ENCODE measurements at places on chromosomes 6 and 20. TPM values are rescaled to one million over a fixed set of nuclear protein-coding genes. Genes with fewer than 3 reads are reported as not detected.

The IFNGR1 gene
- total RNA-seq: 50.0 TPM

The GRM1 gene
- not detected for total RNA-seq

The CFB gene
- total RNA-seq: 5.6 TPM

The FAM209B gene
- total RNA-seq: not detected

The ARFGEF3 gene
- 1.7 TPM for total RNA-seq

The GATA5 gene
- 0.50 TPM for total RNA-seq

The SMOC2 gene
- not detected for total RNA-seq

The ZSWIM3 gene
- total RNA-seq: 4.9 TPM

The SCUBE3 gene
- total RNA-seq: 58.5 TPM

The SMLR1 gene
- not detected for total RNA-seq

The ZNF311 gene
- 1.7 TPM for total RNA-seq

The SLC26A8 gene
- total RNA-seq: not detected

The VSX1 gene
- total RNA-seq: not detected

The ULBP3 gene
- total RNA-seq: 9.9 TPM

The NOP56 gene
- total RNA-seq: 205 TPM

The ULBP1 gene
- total RNA-seq: 0.12 TPM

The EPB41L1 gene
- total RNA-seq: 24.7 TPM

The MYH7B gene
- total RNA-seq: 0.33 TPM

The ECT2L gene
- not detected for total RNA-seq

The SPTLC3 gene
- 4.0 TPM for total RNA-seq

The PRDM13 gene
- total RNA-seq: under 0.01 TPM

The LAMA2 gene
- 58.3 TPM for total RNA-seq

The SLC17A3 gene
- total RNA-seq: not detected

The KCNQ2 gene
- total RNA-seq: not detected

The OR2H2 gene
- not detected for total RNA-seq

The SLC29A1 gene
- 11.4 TPM for total RNA-seq

The TRIM15 gene
- total RNA-seq: not detected

The NMBR gene
- 0.11 TPM for total RNA-seq

The IBTK gene
- 67.3 TPM for total RNA-seq

The SEL1L2 gene
- total RNA-seq: not detected

The DSE gene
- total RNA-seq: 76.7 TPM

The CRISP2 gene
- total RNA-seq: not detected

The POM121L2 gene
- total RNA-seq: not detected

The RAET1L gene
- not detected for total RNA-seq

The FAM217A gene
- total RNA-seq: not detected

The FRK gene
- total RNA-seq: 0.33 TPM

The HLA-DRB5 gene
- not detected for total RNA-seq

The TULP4 gene
- total RNA-seq: 133 TPM

The FIG4 gene
- 39.5 TPM for total RNA-seq

The PDE7B gene
- total RNA-seq: 2.5 TPM

The RRP36 gene
- total RNA-seq: 81.2 TPM

The PSORS1C1 gene
- 1.00 TPM for total RNA-seq

The TBC1D20 gene
- total RNA-seq: 51.9 TPM

The MCUR1 gene
- 10.4 TPM for total RNA-seq

The SAMD3 gene
- 14.4 TPM for total RNA-seq

Data from uterine smooth muscle cell (primary cell).